ENCODE measurements at places on chromosomes 13 and 19. TPM values are rescaled to one million over a fixed set of nuclear protein-coding genes. Genes with fewer than 3 reads are reported as not detected.

The LILRA1 gene
- 4.7 TPM for total RNA-seq

The LENG9 gene
- 7.2 TPM for total RNA-seq

The ATP8A2 gene
- total RNA-seq = 1.9 TPM

The CYSLTR2 gene
- total RNA-seq = 0.67 TPM

DNA sequence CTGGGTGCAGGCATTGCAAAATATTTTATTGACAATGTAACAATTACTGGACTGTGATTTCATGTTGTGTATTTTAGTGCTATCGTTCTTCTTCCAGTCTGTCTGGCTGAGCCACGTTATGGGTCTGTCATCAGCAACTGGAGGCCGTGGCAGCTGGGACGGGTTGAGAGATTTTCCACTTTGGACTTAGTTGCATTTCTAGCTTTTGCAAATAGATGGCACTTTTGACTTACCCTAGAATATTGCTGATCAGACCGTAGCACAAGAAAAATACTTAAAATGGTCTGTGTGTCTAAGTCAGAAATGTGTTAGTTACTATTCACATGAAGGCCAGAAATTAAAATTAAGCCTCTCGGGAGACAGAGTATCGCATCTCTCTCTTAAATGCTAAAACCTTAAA lies 211.1 kb downstream of the TEX29 start:
- DNase-seq = no peak

DNA sequence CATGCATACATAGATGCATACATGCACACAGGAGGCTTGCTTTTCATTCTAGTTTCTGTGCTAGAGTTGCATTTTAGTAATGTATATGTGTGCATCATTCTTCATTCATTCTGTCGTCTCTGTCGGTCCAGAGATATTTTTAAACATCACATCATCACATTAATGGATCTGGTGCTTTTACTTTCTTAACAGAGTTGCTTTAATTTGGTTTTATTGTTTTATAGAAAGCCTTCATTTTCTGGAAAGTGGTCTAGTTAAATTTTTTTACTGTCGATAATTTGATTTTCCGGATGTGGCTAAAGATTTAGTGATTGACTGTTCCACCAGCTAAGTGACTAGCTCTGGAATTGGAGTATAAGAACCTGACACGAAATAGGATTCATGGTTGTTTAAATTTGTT lies 16.9 kb downstream of the BIVM start:
- DNase-seq = no peak

DNA sequence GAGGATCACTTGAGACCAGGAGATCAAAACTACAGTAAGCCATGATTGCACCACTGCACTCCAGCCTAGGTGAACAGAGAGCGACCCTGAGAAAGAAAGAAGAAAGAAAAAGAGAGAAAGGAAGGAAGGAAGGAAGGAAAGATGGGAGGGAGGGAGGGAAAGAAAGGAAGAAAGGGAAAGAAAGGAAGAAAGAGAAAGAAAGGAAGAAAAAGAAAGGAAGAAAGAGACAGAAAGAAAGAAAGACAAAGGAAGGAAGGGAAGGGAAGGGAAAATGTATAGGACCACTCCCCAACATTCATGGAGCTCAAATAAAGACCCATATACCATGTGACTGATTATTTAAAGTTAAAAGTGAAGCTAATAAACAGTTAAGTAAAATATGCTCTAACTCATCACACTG lies 39.9 kb downstream of the SYDE1 start:
- no peak for DNase-seq

- DNase-seq = no peak
Observed at GRCh38 chr19:55186080-55186479, 6.0 kb upstream of the SYT5 start.

- DNase-seq = no peak
Observed at GRCh38 chr13:30148786-30149185, 158.6 kb downstream of the KATNAL1 start.

DNA sequence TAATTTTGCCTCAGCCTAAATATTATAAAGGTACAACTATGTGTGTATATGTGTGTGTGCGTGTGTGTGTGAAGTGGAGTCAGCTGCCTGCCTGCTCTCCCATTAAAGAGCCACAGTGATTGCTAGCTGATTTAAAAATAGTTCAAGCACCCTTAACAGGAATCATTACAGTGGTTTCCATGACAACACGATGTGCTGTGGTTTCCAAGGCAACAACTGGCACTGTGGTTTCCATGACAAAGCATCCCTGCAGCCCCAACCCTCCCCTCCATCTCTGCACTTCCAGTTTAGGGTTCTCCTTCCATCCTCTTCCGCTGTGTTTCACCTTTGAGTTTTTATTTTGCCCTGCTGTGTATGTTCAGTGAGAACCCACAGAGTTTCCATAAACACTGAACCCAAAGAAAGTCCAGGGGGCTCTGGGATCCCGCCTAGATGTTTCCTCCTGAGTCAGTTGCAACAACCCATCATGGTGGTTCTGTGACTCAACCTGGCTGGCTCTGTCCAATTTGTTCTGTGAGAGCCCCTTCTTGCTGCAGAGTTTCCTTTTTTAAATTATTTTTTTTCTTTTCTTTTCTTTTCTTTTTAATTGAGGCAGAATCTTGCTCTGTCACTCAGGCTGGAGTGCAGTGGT lies 7.1 kb upstream of the PNMA8A start:
- no peak for DNase-seq

Measured in upper lobe of right lung (tissue), 1 donor.